ENCODE measurements at places on chromosomes 3 and 15.

GRCh38 chr15:75230551-75231371 lies 27.4 kb upstream of the GOLGA6C start:
- peak; percentile 7 for DNase-seq

DNA sequence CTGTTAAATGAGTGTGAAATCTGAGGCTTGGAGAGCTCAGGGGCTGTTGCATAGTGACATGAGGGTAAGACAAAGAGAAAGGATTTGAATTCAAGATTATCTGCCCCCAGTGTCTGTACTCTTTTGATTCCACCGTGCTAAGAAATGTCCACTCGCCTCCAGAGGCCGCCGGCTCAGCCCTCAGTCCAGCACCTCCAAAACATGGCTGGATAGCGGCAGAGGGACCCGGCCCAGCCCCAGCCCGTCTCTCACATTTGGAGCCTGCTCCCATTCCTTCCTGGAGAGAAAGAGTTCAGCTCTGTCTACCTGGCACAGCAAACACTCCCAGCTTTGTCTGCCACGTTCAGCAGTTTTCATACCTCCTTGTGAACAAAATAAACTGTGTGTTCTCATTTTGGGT lies 84.8 kb upstream of the IQSEC1 start:
- no peak for DNase-seq

- no peak for DNase-seq
These were observed 32.7 kb downstream of the LRIG1 start for GRCh38 chr3:66467996-66468735.

GRCh38 chr3:128236657-128237056 lies 83.4 kb downstream of the EEFSEC start:
- no peak for DNase-seq

GRCh38 chr15:78034495-78035191 lies 42.9 kb downstream of the TBC1D2B start:
- no peak for DNase-seq

DNA sequence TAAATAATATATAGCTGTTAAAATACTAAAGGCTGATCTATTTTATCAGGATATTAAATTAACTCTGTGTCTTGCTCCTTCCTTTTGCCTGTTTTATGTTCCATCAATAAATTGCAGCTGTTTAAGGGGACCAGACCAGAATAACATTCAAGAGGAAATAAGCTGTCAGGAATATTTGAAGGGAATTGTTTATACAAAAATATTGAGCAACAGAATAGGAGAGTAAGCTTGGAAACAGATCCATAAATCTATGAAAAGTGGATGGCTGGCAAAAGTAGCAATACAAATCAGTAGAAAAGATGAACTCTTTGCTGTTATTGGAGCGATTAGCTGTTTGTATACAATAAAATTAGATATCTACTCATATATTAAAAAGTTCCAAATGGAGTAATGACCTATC lies 36.2 kb upstream of the PLSCR2 start:
- DNase-seq, result no peak

GRCh38 chr15:67035886-67036285 lies 29.5 kb upstream of the SMAD3 start:
- DNase-seq, result no peak

DNA sequence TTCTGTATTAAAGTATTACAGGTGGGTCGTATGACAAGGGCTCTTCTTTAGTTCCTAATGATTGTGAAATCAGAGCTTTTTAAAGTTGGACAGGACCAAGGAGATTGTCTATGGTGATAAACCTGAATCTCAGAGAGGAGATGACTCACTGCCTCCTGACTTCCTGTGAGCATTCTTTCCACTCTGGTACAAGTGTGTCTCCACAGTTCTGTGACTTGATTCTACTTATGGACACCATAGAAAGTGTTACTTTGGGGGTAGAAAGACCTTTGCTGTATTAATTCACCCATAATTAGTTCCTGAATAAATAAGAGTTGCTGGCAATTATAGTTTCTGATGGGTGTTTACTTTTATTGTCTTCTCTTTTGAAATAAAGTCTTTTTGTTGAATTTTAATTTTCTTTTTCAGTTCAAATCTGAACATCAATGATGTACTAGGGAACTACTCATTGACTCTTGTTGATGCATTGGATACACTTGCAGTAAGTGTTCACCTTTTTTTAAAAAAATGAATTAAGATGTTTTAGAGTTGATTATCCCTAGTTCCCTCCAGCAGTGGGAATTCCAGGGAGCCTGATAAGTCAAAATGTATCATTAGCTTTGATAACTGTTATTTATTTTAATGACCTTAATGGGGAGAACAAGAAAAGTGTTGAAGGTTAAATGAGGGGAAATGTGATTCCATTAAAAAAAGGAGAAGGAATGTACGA lies 7.4 kb downstream of the EDEM1 start:
- DNase-seq, result no peak

- no peak for DNase-seq
These were observed 117.3 kb upstream of the FLNB start for GRCh38 chr3:57890874-57891273.

- DNase-seq, result no peak
These were observed 111.2 kb upstream of the SETMAR start for GRCh38 chr3:4191971-4192370.

GRCh38 chr3:15602146-15602536 lies 596 bp downstream of the BTD start:
- DNase-seq, result no peak

- DNase-seq, result peak; percentile 91
These were observed 17.2 kb upstream of the USP3 start for GRCh38 chr15:63487076-63487757.

GRCh38 chr15:63987796-63988378 lies 58.4 kb downstream of the DAPK2 start:
- peak; percentile 76 for DNase-seq

DNA sequence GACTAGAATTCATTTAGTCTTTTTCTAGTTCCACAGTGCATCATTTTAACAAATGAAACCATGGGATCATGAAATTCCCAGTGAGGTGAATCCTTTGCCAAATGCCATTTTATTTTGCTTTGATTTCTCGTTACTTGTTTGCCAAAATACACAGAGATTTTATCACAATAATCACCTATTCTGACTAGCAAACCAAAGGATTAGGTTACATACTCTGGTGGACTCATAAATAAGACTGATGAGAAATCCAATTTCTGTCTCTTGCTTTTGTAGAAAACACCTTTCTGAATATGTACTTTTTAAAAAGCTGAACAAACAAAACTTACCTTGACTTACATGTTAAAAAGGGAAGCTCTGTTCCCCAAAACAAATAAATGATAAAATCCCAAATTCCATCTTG lies 12.2 kb downstream of the ERC2 start:
- DNase-seq, result no peak

DNA sequence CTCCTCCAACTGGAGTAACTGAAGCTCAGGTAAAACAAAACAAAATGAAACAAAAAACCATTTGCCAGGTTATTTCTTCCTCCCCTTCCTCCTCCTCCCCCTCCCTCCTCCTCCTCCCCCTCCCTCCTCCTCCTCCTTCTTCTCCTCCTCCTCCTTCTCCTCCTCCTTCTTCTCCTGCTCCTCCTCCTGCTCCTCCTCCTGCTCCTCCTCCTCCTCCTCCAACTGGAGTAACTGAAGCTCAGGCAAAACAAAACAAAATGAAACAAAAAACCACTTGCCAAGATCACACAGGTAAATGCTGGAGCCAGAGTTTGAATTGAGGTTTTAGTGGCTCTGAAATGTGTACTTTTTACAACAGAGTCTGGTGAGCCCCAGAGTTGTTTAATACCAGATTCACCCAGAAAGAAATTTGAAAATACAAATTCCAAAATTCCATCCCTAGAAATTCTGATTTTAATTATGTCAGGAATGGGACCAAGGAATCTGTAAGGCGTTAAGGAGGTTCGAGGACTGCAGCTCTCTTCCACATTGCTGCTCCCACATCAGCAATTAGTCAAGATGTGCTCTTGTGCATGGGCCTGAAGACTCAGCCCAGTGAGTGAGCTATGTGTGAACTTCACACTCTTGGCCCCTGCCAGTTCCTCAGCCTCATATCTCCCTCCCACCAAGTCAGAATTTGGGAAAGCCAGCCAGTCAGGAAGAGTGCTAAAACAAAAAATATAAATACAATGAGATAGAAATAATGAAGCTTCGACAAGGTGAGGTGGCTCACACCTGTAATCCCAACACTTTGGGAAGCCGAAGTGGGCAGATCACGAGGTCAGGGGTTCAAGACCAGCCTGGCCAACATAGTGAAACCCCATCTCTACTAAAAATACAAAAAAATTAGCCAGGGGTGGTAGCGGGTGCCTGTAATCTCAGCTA lies 31.6 kb upstream of the ZNF770 start:
- DNase-seq, result no peak

DNA sequence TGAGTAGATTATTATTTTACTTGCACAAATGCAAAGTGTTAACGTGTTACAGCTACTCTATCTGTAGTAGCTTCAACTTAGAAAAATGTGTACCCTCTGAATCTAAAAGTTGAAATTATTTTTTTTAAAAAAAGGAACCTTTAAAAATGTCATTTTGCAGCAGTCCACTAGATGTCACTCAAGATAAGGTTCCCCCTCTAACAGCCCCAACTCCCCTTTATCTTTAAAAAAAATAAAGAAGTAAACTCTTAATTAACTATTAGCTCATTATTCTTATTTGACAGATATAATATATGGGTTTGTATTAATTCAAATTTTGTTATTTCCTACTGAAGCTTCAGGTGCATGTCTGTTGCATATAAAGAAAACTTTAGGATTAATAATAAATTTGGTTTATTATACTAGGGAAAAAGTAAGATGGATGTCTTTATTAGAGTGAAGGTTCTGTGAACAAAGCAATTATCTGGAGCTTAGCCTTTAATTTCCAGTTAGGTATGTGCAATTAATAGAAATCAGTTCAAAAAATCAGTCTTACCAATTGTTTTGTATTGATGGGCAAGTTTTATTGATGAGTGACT lies 288.5 kb downstream of the VGLL3 start:
- no peak for DNase-seq

DNA sequence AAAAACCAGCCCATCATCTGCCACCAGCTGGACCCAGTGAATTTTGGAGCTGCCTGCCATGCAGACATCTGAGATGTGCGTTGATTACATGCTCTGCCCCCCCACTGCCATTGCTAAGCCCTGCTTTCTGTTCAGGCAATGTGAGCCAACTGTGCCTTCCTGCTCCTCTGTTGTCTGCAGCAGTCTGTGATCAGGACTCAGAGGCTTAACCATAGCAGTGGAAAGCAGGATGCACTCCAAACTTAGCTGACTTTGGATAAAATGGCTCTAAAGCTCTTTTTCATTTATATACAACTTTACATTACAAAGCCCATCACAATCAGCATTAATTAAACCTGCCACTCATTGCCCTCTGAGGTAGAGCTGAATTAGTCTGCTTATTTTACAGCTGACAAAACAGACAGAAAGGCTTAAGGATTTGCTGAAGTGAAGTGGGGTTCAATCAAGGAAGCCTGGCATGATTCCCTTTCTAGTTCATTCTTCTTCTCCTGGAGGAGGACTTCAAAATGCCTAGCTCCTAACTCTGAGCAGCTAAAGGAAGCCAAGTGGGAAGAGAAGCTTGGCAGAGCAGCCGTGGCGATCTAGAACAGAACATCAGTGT lies 15.7 kb upstream of the RPS27L start:
- DNase-seq, result peak; percentile 87

- no peak for DNase-seq
These were observed 54.5 kb downstream of the ZMAT3 start for GRCh38 chr3:179016979-179017670.

DNA sequence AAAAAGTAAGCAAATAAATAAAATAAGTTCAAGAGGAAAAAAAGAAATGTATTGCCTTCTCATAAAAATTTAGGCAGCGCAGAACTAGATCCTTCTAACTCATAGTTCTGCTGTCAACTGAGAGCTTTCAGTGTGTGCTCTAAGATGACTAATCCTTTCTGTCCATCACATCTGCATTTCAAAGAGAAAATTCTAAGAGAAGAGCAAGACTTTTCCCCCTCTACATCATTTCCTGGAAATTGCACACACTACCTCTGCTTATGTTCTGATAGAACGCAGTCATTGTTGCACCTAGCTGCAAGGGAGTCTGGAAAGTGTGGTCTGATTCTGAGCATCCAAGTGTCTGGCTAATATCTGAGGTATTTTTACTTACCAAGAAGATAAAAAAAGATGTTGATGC lies 39.6 kb upstream of the SLCO3A1 start:
- DNase-seq, result no peak

DNA sequence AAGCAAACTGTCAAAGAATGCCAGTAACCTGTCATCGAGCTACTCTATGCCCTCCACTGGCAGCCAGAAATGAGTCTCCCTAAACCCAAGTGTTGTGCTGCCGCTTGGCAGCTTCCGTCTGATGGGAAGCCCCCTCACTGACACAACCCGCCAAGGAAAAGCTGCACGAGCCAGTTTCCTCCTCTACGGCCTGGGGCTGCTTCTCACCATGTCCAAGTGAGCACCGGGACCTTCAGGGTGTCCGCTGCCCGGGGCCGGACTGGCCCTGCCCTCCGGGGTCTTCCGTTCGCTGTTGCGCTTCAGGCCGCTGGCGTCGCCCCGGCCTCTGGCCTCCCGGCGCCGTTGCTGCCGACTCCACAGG lies 490 bp downstream of the TOMM70 start:
- peak; percentile 61 for DNase-seq

DNA sequence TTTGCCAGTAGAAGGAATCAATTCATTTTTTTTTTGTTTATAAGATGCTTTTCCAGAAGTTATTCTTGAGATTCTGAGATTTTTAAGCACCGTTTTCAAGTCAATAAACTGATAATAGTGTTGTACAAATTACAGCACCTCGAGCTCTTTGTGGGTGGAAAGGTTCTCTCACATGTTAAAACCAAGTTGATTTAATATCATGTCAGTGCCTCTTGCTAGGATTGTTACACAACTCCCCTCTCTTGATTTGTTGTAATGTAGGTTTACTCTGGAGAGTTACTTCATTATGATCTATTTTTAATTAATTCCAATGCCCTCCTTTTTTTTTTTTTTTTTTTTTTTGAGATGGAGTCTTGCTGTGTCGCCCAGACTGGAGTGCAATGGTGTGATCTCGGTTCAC lies 25.8 kb upstream of the UBXN7 start:
- no peak for DNase-seq

DNA sequence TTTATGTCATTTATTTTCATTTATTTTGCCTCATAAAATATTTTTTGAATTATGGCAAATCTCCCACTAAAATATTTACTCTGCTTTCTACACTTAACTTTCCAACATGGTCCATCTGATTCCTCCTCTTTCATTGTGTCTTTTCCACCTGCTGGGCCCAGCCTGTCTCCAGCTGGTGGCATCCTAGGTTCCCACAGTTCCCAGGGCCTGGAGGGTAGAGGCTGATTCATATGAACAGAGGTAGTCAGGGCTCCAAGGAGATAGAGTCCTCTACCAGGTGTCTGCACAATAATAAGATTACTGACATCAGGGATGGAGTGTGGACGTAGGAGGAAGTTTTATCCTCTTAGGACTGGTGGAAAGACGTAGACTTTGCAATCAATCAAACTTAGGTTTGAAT lies 14.3 kb downstream of the ZBTB38 start:
- no peak for DNase-seq

GRCh38 chr15:58165661-58166060 lies 27.5 kb downstream of the AQP9 start:
- DNase-seq, result peak; percentile 14

GRCh38 chr3:150626148-150626930 lies 23.2 kb downstream of the SELENOT start:
- DNase-seq, result no peak

Measured in psoas muscle (tissue), 8 donors.